ENCODE measurements at places on chromosomes 2 and 18. TPM values are rescaled to one million over a fixed set of nuclear protein-coding genes. Genes with fewer than 3 reads are reported as not detected.
A peak's percentile ranks its signal among the peaks of the same experiment; 100 is the strongest.

DNA sequence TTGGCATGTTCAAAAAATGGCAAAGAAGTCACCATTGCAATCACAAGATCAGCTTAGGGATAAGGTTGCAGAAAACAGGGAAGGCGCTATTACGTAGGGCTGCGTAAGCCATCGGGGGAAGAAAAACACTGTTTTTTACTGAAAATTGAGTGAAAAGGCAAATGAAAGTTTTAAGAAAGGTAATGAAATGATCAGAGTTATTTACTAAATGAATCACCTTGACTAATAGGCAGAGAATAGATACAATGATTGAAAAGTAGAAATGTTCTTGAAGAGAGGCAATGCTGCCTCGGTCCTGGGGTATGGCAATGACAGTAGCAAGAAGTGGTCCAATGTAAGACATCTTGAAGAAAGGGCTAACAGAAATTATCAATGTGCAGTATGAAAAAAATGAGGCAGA lies 1227.8 kb upstream of the ZEB2 start:
- H3K4me3 ChIP-seq, result no peak overlapping the region
- no peaks in the 10 kb centered on the region for H3K27me3 ChIP-seq
- DNase-seq, result no peak
- no peak overlapping the region for H3K27ac ChIP-seq
- no peaks in the 10 kb centered on the region for H3K36me3 ChIP-seq

DNA sequence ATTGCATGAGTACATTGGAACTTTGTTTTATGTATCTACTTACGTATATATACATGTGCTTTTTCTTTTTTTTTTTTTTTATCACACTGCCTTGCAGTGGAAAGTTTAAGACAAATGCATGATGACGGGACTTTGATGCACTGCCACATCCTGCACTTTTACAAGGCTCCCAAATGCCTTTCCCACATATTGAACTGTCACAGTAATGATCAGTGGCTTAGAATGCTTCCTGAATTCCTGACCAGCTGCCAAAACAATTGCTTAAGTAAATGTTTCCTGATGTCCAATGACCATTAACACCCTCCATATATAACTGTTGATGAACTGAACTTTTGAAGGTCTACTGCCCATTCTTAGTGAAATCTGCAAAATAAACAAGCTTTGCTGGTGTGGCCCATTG lies 60.2 kb downstream of the LYPD6B start:
- H3K4me3 ChIP-seq, result no peak overlapping the region
- no peaks in the 10 kb centered on the region for H3K27me3 ChIP-seq
- H3K27ac ChIP-seq, result no peak overlapping the region
- no peaks in the 10 kb centered on the region for H3K36me3 ChIP-seq

GRCh38 chr2:75592030-75592429 lies 31.3 kb upstream of the EVA1A start:
- no peak overlapping the region for H3K4me3 ChIP-seq
- no peak overlapping the region for H3K27ac ChIP-seq
- H3K27me3 ChIP-seq, result no peaks in the 10 kb centered on the region
- DNase-seq, result no peak
- no peaks in the 10 kb centered on the region for H3K36me3 ChIP-seq

- no peak within 1 kb of the TSS for H3K27ac ChIP-seq
- no peak within 1 kb of the TSS for H3K4me3 ChIP-seq
- no peaks in the 10 kb centered on the region for H3K36me3 ChIP-seq
These were observed at the start of gene CYTIP for GRCh38 chr2:157443795-157444640. CYTIP (minus strand) TSS chr2:157444089; CDS start chr2:157444020, 69 bp downstream.

DNA sequence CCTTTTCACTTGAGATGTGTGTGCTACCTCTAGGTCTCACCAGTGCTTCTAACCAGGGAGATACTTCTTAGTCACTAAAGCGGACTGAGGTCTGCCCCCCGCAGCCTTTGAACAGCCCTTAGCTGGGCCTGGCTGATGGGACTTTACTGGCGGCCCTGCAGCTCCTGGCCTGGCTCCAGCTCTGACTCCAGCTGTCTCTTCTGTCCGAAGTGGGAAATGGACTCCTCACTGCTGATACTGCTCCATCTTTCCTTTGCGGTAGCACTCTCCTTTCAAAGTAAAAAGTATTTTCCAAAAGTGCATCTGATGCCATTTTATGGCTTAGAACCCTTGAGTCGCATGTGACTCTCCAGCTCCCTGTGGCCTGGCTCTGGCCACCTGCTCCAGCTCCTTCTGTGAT lies 64.5 kb downstream of the ATP9B start:
- no peaks in the 10 kb centered on the region for H3K36me3 ChIP-seq
- no peaks in the 10 kb centered on the region for H3K4me1 ChIP-seq
- no peak overlapping the region for H3K4me3 ChIP-seq
- H3K27ac ChIP-seq, result no peak overlapping the region
- H3K27me3 ChIP-seq, result no peaks in the 10 kb centered on the region
- no peak for DNase-seq

- H3K4me3 ChIP-seq, result no peak overlapping the region
- DNase-seq, result no peak
- H3K27me3 ChIP-seq, result no peaks in the 10 kb centered on the region
- H3K36me3 ChIP-seq, result no peaks in the 10 kb centered on the region
- H3K4me1 ChIP-seq, result no peaks in the 10 kb centered on the region
These were observed 175.2 kb downstream of the TMEM200C start for GRCh38 chr18:5720132-5720531.

LIPG gene
- total RNA-seq, result 50.9 TPM

- no peaks in the 10 kb centered on the region for H3K36me3 ChIP-seq
- no peaks in the 10 kb centered on the region for H3K27me3 ChIP-seq
- H3K4me1 ChIP-seq, result peaks cover 5% of the 10 kb centered on the region
- peak; percentile 81 for DNase-seq
- peak overlapping the region; percentile 84 for H3K4me3 ChIP-seq
These were observed 779 bp upstream of the LYPD6 start for GRCh38 chr2:149329489-149330126.

- no peak overlapping the region for H3K27ac ChIP-seq
- H3K4me3 ChIP-seq, result no peak overlapping the region
- no peak for DNase-seq
- peaks cover 2% of the 10 kb centered on the region for H3K4me1 ChIP-seq
- H3K36me3 ChIP-seq, result no peaks in the 10 kb centered on the region
These were observed 13.7 kb upstream of the RMDN2 start for GRCh38 chr2:37911296-37911873.

DSG1 gene
- total RNA-seq, result not detected

- no peaks in the 10 kb centered on the region for H3K4me1 ChIP-seq
- DNase-seq, result no peak
- H3K27ac ChIP-seq, result no peak overlapping the region
- H3K36me3 ChIP-seq, result no peaks in the 10 kb centered on the region
These were observed 1706.7 kb downstream of the SUCLG1 start for GRCh38 chr2:82752396-82752795.

GRCh38 chr2:216392945-216393840 lies 19.1 kb upstream of the SMARCAL1 start:
- no peaks in the 10 kb centered on the region for H3K27me3 ChIP-seq
- no peak for DNase-seq
- H3K4me1 ChIP-seq, result no peaks in the 10 kb centered on the region

All from kidney (tissue), 22 donors.